Activated CD4-positive, alpha-beta T cell treated with anti-CD3 and anti-CD28 coated beads, Interleukin-10, Interleukin-2, amounts not matched to agents 100 ng/mL and 50 ng/mL, durations not matched to agents 16 hours and 8 hours (primary cell): ENCODE measurements at places on chromosomes 7 and 10.

DNA sequence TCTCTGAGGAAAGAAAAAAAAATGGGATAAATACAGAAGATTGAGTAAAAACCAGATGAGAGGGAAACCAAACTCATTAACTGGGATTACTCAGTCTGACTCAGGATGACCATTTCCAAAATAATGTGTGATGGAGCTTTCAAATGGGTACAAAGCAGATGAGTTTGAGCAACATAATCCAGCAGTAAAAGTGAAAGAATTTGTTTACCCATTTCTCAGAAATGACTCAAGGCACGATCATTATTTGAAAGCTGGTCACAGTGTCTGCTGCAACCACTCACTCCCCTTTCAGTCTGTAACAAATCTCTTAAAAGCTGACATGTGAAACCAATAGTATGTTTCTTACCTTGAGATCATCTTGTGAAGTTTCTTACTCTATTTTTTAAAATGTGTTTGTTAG is 104.7 kb upstream of the KLF14 start:
- peak; percentile 86 for DNase-seq

DNA sequence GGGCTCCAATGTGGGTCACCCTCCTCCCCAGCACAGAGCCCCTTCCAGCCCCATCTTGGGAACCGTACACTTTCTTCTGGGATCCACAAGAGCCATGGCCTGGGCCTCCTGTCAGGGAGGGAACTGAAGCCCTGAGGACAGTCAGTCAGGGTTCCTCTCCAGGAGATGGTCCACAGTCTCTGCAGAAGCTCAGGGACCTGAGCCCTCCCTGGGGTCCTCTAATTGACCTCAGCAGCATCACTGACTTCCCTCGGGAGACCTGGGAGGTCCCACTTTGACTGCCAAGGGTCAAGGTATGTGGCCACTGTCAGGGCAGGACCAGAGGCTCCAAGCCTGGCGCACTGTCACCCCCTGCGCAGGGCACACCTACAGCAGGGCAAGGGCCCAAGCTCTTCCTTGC is 32.3 kb downstream of the NOD1 start:
- DNase-seq: no peak

- peak; percentile 42 for DNase-seq
These were observed 100.7 kb upstream of the WAC start for GRCh38 chr10:28432210-28432676.

DNA sequence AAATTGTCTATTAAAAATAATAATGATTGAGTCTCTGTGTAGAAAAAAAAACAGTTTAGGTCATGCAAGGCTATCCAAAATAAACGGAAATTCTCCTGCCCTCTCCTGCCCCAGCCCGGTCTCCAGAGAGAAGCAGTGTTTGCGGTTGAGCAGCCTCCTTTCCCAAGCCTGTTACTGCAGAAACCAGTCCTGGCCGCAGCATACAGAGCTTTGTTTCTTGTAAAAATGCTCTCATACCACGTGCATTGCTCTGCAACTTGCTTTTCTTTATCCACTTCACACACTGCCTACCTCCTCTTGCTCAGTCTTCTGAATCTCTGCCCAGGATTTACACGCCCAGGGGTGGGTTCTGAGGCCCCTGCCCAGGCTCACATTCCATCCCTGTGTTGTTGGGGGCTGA is 34.4 kb upstream of the CUL1 start:
- no peak for DNase-seq

DNA sequence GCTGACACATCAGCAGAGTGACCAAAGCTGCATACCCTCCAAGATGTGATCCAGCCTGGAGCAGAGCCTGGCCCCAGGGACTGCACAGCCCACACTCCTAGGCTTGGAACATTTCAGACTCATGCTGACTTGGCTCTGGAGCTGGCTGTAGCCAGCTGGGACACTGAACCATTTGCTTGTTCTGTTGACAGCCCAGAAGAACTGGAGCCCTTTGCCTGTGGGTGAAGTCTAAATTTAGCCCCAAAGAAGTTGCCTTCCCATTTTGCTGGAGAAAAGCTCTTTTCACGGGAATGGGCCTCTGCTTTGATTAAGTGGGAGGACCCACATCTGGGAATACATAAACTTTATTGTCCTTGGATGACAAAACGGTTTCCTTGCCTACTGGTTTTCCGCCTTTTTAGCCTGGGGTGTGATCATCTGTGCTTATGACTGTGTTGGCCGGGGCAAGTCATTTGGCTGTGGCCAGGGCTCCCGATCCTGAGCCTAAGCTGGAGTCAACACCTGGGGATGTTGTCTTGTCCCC is 186.2 kb upstream of the BMPER start:
- DNase-seq: no peak

DNA sequence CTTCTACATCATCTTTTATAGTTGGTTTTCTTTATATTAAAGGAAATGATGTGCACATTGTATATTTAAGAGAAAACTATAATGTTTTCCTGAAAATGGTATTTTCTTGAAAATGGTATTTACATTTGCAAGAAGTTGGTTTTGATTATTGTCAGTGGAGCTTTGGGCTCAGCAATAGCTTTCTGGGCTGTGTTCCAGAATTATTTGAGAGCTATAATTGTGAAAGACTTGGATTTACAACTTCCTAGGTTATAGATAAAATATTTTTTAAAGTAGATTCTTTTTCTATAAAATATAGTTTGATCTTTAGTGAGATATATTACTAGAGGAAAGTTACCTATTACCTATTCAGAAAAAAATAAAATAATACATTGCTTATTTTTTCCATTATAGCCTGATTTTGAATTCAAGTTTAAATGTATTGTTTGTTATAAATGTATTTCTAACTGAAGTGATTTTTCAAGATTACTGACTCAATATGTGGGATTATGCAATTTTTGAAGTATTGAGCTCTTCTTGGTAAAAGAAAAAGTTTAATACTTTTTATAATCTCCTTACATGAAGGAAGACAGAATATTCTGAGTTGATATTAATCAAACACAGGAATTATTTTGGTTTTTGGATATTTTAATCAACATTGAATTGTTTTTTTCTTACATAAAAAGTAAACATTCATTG is 20.2 kb downstream of the GNAI1 start:
- no peak for DNase-seq

- DNase-seq: no peak
These were observed 448.8 kb downstream of the GRM8 start for GRCh38 chr7:126803990-126804389.

DNA sequence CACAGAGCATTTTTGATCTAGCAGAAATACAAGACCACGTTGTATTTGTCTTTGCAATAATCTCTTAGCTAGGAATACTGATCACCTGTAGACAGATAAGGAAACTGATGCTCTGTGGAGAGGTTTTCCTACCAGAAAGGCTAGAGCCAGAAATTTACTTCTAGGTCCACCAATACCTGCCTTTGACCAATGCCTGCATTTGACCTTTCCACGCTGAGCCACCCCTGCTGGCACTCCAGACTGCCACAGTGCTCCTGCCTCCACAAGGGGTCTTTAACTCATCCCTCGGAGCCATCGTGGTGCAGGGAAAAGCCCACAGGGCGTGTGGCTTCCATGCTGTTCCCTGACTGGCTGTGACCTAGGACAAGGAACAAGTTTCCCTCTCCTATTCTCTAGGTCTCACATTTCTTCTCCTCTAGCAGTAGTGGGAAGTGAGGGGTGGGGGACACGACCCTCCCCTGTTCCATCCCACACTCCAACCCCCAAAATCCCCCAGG is 1.5 kb upstream of the ELN start:
- no peak for DNase-seq

GRCh38 chr7:91005841-91006240 is 258.4 kb upstream of the FZD1 start:
- DNase-seq: no peak

DNA sequence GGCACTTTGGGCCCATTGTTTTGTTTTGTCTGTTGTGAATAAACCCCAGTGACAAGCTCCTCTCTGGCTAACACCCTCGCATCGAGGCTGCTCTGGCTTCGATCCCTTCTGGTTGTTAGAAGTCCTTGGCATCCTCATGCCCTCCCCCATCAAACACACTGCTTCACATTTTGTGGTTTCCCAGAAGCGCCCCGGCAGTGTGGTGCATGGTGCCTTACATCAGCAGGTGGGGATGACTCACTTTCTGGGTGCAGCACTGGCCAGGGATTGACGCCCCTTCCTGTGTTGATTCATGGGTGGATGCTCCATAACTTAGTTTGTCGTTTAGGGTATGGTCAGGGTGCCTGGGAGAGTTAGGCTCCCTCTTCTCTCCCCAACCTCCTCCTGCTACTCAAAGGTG is 51.4 kb downstream of the PLPP4 start:
- peak; percentile 42 for DNase-seq

DNA sequence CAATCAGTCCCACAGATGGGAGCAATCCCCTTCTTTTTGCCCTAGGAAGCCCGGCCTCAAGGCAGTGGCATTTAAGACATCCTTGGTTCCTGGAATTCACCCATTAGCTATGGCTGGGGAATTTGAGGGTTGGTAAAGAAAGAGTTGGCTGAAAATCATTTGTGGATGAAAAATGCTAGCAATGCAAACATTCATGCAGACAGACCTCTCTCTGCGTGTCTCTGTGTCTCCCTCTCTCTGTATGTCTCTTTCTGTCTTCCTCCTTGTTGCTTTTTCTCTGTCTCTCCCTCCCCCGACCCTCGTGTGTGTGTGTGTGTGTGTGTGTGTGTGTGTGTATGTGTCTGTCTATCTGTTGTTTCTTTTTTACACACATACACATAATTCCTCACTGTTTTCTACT is 19.4 kb downstream of the LDB3 start:
- DNase-seq: no peak

GRCh38 chr10:48197236-48197899 is 77.1 kb downstream of the FRMPD2 start:
- no peak for DNase-seq

- DNase-seq: peak; percentile 18
These were observed 354.2 kb downstream of the DNAJB6 start for GRCh38 chr7:157690833-157691585.

DNA sequence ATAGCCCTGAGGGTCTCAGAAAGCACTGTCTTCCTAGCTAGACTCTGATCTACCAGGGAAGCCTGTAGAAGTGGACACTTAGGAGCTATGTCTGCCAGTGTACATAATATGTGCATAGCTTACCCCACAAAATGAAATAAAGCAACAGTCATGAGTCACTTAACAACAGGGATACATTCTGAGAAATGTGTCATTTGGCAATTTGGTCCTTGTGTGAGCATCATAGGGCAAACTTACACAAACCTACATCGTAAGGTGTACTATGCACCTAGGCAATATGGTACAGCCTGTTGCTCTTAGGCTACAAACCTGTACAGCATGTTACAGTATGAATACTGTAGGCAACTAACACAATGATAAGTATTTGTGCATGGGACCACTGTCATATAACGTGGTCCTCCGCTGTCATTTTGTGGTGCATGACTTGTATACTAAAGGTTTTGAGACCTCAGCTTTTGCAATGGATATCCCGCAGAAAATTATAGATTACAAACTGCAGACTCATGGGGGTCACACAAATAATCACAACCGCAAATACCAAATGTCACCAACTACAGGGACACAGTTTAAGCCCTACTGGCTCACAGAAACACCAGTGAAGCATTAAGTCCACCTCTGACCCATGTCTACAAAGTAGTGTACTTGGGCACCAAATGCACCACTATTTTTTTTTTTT is 1.7 kb downstream of the URGCP start:
- peak; percentile 30 for DNase-seq

DNA sequence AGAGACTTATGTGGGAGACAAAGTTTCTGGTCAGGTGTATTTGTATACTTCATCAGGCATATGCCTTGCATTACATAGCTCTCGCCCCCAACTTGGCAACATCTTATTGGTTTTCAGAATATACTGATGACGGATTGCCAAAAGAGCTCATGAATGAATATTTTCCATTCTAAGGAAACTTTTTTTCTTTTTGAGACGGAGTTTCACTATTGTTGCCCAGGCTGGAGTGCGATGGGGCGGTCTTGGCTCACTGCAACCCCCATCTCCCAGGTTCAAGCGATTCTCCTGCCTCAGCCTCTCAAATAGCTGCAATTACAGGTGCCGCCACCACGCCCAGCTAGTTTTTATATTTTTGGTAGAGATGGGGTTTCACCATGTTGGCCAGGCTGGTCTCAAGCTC is 6.0 kb downstream of the CYCS start:
- no peak for DNase-seq

- peak; percentile 10 for DNase-seq
These were observed 12.3 kb downstream of the CFAP46 start for GRCh38 chr10:132929953-132930548.

DNA sequence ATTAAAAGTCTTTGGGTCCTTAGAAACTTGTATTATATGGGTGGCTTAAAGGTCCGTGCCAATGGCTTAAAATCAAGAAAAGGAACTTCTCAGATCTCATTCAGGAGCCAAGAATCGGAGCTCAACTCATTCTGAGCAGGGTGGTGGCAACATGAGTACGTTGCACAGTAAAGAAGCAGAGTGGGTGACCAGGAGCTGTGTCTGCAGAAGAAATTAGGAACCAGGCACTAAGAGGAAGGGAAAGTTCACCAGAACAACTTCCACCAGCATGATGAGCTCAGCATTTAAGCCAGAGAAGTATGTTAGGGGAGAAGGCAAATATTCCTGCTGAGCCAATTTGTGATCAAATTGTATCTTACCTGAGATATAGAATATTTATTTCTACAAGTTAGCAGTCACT is 236.0 kb upstream of the NRP1 start:
- DNase-seq: no peak

DNA sequence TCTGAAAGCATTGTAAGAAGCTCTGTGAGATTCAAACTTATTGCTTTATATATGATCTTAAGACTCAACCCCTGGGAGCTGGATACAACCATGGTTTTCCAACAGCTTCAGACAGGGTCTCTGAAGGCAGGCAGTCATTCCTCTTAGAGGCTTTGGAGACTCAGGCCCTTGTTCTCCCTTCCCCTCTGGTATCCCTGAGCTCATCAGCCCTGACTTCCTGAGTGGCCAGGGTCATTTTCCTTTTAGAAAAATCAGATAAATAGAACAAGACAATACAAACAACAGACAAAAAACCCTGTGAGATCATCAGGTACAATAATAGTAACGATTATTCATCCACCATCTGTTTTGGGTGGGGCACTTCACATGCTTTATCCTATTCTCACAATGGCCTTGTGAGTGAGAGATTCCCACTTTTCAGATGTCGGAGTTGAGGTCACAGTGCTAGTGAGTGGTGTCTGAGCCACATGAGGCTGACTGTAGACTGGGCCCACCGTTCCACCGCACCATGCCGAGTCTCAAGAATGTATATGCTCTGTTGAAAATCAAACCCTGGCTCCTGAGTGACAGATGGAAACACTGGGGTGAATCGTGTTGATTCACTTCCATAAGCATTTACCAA is 144.2 kb downstream of the CXCL12 start:
- DNase-seq: no peak

DNA sequence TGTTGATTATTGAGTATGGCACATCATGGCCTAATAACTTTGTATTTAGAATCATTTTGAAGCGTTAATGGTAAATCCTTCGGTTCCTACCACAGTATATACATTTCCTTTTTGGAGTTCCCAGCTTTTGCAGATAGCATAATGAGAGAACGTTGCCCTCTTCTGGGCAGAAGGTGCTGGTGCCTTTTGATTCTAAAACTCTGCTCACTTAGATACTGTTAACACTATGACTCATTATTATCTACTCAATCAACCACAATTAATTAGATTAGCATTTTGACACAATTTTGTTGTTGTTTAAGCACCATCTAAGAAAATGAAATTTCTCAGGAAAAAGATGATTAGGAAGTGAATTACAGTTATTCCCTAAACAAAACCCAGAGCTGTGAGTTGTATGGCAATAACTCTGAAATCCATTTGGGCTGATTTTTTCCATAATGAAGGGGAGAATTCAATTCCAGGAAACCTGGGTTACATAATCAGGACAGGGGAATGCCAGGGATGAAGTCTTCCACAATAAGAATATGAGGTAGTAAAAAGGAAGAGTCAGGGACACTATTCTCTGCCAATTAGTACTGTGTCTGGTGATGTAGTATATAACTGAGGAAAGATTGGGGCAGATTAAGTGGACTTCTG is 11.5 kb upstream of the DLD start:
- peak; percentile 67 for DNase-seq
